ENCODE measurements at places on chromosomes 3 and 15. TPM values are rescaled to one million over a fixed set of nuclear protein-coding genes. Genes with fewer than 3 reads are reported as not detected.

The C3orf80 gene
- total RNA-seq, result 1.8 TPM

The C3orf49 gene
- total RNA-seq, result not detected

The ERICH6 gene
- total RNA-seq, result 0.41 TPM

The UMPS gene
- 83.3 TPM for total RNA-seq

The CFAP100 gene
- total RNA-seq, result not detected

The AGBL1 gene
- not detected for total RNA-seq

The GP9 gene
- not detected for total RNA-seq

The THRB gene
- 8.7 TPM for total RNA-seq

The XCR1 gene
- total RNA-seq, result not detected

The WWTR1 gene
- total RNA-seq, result 205 TPM

The RASGRF1 gene
- total RNA-seq, result not detected

The CRABP1 gene
- total RNA-seq, result not detected

The AHSG gene
- not detected for total RNA-seq

The PLOD2 gene
- 46.1 TPM for total RNA-seq

The CCR9 gene
- not detected for total RNA-seq

The CPLX3 gene
- not detected for total RNA-seq

The GOLGA8J gene
- not detected for total RNA-seq

The FANCD2OS gene
- total RNA-seq, result not detected

The CXCR6 gene
- total RNA-seq, result not detected

The GPR156 gene
- 0.90 TPM for total RNA-seq

The PLA2G4D gene
- total RNA-seq, result not detected

The PCBP4 gene
- 33.3 TPM for total RNA-seq

The GORASP1 gene
- total RNA-seq, result 29.7 TPM

The GOLGA6A gene
- total RNA-seq, result not detected

The CD200R1 gene
- not detected for total RNA-seq

The WDR6 gene
- total RNA-seq, result 65.4 TPM

The YEATS2 gene
- total RNA-seq, result 15.8 TPM

The FOXP1 gene
- 43.3 TPM for total RNA-seq

The PRSS50 gene
- not detected for total RNA-seq

The KCNMB2 gene
- 0.41 TPM for total RNA-seq

The MUC20 gene
- total RNA-seq, result 4.5 TPM

The LRRC31 gene
- not detected for total RNA-seq

The GABRA5 gene
- total RNA-seq, result not detected

The OR5H6 gene
- not detected for total RNA-seq

The WNT5A gene
- 42.4 TPM for total RNA-seq

The CLSTN2 gene
- total RNA-seq, result 3.2 TPM

The IL17RB gene
- total RNA-seq, result not detected

The IL5RA gene
- total RNA-seq, result not detected

The ATP13A5 gene
- total RNA-seq, result not detected

The SSUH2 gene
- not detected for total RNA-seq

The RHCG gene
- total RNA-seq, result not detected

The ISG20 gene
- 1.9 TPM for total RNA-seq

The CSK gene
- total RNA-seq, result 28.1 TPM

The QRICH1 gene
- 33.8 TPM for total RNA-seq

The KIF15 gene
- 17.1 TPM for total RNA-seq

The C3orf20 gene
- total RNA-seq, result not detected

The SYNPR gene
- not detected for total RNA-seq

The TGM4 gene
- not detected for total RNA-seq

The SPRED1 gene
- total RNA-seq, result 55.1 TPM

The EFCC1 gene
- not detected for total RNA-seq

The LNP1 gene
- total RNA-seq, result 11.0 TPM

The AADACL2 gene
- total RNA-seq, result not detected

The NR1I2 gene
- total RNA-seq, result not detected

The DNAH12 gene
- 0.09 TPM for total RNA-seq

The TEX55 gene
- total RNA-seq, result not detected
